ENCODE measurements at places on chromosomes 12 and 14.
A peak's percentile ranks its signal among the peaks of the same experiment; 100 is the strongest.

GRCh38 chr12:53456654-53457366 is 4.9 kb downstream of the PCBP2 start:
- no peak for DNase-seq

GRCh38 chr12:52636592-52637258 is 15.3 kb downstream of the KRT2 start:
- DNase-seq = peak; percentile 41

- peak; percentile 79 for DNase-seq
Measured at GRCh38 chr14:100673085-100673806, 53.4 kb upstream of the DLK1 start.

DNA sequence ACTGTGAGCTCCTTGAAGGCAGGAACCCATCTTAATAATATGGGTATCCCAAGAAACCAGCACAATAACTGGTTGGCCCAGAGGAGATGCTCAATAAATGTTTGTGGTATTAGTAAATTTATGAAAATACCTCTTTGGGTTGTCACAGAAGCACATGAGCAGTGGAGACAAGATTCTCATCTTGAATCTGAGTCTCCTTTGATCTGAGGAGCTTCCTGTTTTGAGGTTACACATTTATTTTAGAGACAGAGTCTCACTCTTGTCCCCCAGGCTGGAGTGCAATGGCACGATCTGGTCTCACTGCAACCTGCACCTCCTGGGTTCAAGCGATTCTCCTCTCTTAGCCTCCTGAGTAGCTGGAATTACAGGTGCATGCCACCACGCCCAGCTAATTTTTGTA is 247.4 kb downstream of the NRXN3 start:
- DNase-seq = no peak

DNA sequence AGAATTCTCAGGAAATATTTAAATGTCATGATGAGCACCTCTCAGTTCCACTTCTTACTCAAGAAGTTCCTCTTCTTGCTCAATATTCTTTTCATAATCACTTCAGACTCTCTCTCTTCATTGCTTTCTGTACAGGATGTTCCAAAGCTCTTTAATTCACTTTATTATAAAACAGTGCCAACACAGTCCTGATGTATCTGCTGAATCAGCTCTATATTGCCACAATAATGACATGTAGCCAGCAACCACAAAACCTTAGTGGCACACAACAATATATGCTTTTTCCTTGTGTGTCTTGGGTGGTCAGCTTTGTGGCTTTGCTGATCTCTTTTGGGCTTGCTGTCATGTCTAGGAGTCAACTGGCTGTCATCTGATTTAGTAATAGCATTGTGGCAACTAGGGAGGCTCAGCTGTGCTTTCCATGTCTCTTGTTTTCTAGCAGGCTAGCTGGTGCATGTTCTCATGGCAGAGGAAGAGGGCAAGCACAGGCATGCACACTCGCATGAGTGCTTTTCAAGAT is 52.8 kb upstream of the SLC2A13 start:
- DNase-seq = peak; percentile 12

- no peak for DNase-seq
Measured at GRCh38 chr12:130461839-130462557, 124.3 kb downstream of the PIWIL1 start.

GRCh38 chr12:76266797-76267196 is 81.4 kb downstream of the BBS10 start:
- DNase-seq = no peak

- no peak for DNase-seq
Measured at GRCh38 chr12:57717846-57718640, 20.5 kb downstream of the AGAP2 start.

DNA sequence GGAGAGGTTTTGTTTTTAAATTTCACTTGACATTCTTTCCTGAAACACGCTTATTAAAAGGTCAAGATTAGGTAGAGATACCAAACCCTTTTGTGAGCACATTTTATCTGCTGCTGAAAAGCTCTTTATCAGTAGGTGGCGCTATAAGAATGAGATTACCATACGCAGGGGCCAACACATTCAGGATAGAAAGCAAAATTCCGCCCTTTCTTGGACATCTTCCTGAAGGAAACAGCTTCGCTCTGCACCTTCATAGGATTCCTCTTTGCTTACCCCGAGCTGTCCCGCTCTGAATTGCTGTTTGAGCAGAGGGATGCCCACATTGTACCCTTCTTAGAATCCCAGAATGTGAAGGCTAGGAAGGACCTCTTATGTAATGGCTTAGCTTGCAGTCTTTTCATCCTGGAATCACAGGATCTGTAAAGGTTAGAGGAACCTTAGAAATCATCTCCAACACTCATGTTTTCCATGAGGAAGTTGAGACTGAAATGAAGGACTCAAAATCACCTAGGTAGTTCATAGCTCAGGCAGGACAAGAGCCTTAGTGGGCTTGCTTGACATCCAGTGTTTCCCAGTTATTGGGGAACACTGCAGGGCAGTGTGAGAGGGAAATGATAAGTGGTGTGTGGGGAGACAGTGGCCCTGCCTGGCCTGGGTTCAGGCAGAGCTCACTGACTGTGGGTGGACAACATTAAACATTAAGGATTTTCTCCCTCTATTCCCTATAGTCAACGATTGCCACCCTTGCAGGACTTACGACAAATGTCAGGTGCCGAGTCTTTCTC is 38.7 kb upstream of the CRY1 start:
- peak; percentile 77 for DNase-seq

DNA sequence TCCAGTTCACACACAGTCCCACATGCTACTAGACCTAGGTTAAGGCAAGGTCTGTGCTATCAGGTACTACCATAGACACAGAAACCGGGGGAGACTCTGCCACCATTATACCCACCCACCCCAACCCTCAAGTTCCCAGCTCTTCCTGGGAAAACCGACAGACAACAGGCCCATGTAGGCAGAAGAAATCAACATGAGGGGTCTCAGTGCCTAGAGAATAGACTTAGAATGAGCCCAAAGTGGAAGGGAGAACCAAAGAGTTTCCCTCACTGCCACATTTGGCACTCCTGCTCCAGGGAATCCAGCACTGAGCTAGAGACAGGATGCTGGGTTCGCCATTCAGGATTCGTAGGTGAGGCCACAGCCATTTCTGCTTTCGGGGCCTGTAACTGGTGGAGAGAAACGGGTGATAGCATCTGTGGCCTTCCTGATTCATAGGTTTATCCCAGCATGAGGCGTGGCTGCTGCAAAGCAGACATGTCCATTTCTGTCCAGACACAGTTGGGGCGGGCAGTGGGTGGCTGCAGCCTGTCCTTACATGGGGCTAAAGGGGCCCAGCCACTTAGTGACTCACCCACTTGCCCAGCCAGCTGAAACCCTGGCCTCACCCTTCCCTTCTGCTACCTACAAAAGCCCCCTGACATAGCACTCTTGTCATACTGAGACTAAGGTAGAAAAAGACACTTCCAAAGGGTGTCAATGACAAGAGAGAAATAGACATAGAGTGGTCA is 69.4 kb downstream of the IRF2BPL start:
- DNase-seq = no peak

GRCh38 chr12:46908236-46908935 is 82.6 kb upstream of the SLC38A4 start:
- DNase-seq = no peak

DNA sequence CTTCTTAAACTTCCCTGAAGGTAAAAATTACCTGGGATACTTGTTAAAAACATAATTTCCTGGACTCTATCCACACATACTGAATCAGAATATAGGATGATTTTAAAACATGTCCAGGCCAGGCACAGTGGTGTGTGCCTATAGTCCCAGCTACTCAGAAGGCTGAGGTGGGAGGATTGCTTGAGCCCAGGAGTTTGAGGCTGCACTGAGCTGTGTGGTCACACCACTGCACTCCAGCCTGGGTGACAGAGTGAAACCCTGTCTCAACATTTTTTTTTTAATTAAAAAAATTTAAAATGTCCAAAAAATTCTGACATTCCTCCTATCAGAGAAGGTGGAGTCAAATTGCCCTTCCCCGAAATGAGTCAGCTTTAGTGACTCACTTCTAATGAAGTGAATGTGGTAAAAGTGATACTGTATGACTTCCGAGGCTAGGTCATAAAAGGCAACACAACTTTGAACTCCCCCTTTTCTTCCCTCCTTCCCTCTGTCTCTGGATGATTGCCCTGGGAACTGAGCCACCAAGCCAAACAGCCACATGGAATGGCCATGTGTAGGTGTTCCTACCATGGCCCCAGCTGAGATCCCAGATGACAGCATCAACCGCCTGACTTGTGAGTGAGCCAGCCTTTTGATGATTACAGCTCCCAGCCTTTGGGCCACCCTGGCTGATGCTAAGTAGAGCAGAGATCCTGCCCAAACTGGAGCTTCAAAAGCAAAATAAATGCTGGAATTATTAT is 36.3 kb downstream of the LIMA1 start:
- peak; percentile 75 for DNase-seq

- DNase-seq = no peak
Measured at GRCh38 chr12:12788131-12788530, 2.7 kb downstream of the APOLD1 start.

DNA sequence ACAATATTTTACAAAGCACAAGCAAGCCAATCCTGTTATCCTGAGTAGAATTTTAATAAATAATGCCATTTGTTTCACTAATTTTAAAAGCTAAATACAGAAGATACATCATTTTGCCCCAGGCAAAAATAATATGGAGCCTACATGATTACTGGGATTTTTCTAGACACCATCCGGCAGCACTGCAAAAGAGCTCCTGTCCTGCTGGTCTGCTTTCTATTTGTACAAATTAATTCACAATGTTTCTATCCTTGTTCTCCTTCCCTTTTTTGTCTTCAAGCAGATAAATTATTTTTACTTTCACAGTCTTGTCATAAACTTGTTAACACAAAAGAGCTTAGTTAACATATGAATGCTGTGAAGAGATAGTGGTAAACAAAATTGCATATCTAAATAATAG is 4.6 kb downstream of the SIX1 start:
- DNase-seq = no peak

DNA sequence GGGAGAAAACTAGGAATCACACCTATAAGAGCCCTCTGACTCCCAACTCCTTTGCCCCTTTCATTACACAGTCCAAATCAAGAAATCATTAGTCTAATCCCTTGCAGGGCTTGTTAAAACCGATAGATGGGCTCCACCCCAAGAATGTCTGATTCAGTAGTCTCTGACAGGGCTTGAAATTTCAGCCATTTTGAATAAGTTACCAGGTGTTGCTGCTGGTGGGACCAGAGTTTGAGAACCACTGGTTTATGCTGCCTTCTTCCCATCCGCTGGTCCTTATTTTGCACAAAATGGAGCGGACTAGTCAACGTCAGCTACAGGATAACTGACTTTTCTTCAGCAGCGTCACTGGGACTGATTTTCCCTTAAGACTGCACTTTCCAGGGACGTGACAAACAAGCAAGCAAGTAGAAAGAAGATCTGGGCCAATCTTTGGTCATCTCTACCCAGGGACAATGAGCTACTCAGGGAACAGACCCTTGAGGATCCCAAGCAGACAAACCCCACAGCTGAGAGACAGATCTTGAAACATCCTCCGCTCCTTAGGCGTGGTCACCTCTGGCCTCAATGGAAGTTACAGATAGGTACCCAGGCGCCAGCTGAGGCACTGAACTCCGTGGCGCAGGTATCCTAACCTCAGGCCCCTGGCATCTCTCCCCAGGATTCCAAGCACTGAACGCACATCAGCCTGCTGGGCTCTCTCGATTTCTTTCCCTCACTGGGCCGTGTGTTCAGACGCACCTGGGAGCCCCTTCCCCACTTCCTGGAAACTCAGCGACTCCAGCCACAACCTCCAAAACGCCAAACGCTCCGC is 900 bp downstream of the KCTD10 start:
- peak; percentile 17 for DNase-seq
